Keratinocyte (primary cell): ENCODE measurements at places on chromosomes 5 and 9.

GRCh38 chr9:114988962-114989599, 58.7 kb upstream of the TNFSF8 start:
- DNase-seq = no peak

- peak; percentile 11 for DNase-seq
Measured at GRCh38 chr5:149172261-149172660, 31.0 kb downstream of the ABLIM3 start.

DNA sequence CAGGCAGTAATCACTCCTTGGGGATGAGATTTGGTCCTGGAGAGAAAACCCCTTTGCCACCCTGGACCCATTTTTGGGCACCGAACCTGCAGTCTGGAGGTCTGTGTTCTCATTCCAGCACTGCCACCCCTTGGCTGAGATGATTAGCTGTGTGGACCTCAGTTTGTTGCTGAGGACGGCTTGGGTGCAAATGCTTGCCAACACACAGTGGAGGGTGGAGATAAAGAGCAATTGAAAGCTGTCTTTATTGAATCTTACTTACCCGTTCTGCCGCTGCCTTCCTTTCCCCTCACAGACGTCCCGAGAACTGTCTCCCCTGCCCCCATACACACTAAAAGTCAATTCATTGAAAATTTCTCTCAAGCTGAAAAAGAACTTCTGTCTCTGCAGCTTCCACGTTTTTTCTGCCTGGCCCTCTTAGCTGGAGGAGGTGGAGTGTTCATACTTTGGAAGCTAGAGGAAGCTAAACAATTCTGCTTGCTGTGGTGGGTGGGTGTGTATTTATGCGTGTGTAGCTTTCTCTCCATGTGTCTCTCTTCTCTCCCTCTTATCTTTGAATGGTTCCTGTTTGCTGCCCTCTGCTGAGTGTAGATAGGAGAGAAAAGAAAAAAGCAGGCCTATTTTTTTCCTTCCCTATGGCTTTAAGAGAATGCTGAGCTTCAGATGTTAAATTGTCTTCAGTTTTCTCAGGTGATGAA, 6.6 kb downstream of the GALNT10 start:
- DNase-seq = no peak

- no peak for DNase-seq
Measured at GRCh38 chr9:87089929-87090328, 142.6 kb upstream of the GAS1 start.

GRCh38 chr9:7089406-7090193, 331.8 kb downstream of the KDM4C start:
- no peak for DNase-seq

DNA sequence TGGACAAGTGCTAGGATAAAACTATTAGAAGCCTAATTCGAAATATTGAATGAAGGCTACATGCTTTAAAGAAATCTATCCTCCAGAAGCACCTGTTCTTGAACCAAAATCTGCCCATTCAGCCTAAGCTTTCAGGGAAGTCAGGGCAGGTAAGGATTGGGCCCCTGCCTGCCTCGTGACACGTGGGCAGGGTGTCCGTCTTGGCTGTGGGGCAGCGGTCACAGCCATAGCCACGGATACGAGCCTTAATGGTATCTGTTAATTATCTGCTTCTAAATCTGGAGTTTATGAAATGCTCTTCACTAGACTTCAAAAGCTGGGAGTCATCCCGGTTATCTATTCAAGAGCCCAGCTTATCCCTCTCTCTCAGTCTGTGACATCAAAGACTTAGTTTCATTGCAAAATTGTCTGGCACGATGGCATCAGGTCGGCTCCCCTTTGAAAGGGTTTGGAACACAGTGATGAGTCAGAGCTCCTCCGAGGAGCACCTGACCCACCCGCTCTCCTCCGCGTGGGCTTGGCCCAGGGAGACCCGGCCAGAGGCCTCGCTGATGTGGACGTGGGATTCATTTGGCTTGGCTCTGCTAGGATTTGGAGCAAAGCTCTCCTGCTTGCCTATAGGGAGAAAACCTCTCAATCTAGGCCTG, 135.9 kb downstream of the MACROH2A1 start:
- DNase-seq = no peak

DNA sequence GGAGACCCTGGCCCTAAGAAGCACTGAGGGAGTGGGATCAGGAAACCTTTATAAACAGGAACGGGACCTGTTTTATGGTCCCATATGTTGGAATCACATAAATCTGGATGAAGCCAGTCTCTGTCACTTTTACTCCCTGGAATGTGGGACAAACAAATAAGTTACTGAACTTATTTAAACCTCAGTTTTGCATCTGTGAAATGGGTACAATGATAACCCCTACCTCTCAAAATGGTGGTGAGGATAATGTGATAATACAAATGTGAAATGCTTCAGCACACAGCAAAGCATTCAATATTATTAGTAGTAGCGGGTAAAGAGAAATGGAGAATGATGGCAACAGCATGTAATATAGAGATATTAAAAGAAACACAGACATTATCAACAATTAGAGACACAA, 298.9 kb downstream of the ZSWIM6 start:
- no peak for DNase-seq

- DNase-seq = no peak
Measured at GRCh38 chr9:20650750-20651299, 28.5 kb upstream of the MLLT3 start.

DNA sequence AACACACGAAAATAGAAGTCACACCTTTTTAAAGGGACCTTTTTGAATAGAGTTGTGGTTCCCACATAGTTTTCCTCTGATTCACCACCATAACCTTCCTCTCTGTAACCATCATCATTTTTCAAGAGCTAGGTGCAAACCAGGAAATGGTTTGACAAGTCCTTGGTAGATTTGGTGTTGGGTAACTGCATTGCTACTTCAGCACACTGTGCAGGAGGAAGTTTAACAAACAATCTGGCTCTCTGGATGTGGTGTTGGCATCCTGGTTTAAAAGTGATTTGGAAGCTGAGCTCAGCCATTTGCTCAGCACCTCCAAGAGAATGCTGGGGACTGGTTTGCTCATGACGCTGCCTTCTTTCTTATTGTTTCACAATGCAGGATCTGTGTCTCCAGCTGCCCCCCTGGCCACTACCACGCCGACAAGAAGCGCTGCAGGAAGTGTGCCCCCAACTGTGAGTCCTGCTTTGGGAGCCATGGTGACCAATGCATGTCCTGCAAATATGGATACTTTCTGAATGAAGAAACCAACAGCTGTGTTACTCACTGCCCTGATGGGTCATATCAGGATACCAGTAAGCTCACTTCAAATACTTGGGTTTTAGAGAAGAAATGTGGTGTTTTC, 213.1 kb downstream of the RFK start:
- peak; percentile 72 for DNase-seq

GRCh38 chr5:32627219-32627870, 42.0 kb downstream of the SUB1 start:
- DNase-seq = no peak

- no peak for DNase-seq
Measured at GRCh38 chr5:142287096-142287972, 37.5 kb downstream of the SPRY4 start.

- DNase-seq = no peak
Measured at GRCh38 chr9:93949694-93950449, 5.3 kb downstream of the BARX1 start.

DNA sequence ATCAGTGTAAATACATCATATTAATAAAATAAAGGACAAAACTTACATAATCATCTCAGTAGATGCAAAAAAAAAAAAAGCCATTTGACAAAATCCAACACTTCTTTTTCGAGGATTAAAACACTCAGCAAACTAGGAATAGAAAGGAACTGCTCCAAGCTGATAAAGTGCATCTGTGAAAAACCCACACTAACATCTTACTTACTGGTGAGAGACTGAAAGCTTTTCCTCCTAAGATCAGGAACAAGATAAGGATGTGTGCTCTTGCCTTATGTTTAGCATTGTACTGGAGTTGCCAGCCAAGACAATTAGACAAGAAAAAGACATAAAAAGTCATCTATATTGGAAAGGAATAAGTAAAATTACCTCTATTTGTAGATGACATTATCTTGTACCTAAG, 120.2 kb upstream of the SAP30L start:
- no peak for DNase-seq

- DNase-seq = no peak
Measured at GRCh38 chr5:169954786-169955185, 25.5 kb downstream of the INSYN2B start.

DNA sequence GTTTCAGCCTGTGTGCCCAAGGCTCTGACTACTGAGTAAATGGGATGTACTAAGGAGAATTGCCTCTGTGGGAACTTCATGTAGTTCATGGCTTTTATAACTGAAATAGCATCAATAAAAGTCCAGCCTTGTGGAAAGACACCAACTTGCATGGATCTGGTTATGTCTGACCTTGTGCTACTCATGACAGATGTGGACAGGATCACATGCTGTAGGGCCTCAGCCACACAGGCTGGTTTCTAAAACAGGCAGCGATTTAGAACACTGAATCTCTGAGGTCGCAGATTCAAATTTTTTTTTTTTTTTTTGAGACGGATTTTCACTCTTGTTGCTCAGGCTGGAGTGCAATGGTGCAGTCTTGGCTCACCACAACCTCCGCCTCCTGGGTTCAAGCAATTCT, 66.5 kb upstream of the SPIN1 start:
- no peak for DNase-seq

GRCh38 chr9:130186839-130187522, 14.8 kb downstream of the NCS1 start:
- DNase-seq = no peak

DNA sequence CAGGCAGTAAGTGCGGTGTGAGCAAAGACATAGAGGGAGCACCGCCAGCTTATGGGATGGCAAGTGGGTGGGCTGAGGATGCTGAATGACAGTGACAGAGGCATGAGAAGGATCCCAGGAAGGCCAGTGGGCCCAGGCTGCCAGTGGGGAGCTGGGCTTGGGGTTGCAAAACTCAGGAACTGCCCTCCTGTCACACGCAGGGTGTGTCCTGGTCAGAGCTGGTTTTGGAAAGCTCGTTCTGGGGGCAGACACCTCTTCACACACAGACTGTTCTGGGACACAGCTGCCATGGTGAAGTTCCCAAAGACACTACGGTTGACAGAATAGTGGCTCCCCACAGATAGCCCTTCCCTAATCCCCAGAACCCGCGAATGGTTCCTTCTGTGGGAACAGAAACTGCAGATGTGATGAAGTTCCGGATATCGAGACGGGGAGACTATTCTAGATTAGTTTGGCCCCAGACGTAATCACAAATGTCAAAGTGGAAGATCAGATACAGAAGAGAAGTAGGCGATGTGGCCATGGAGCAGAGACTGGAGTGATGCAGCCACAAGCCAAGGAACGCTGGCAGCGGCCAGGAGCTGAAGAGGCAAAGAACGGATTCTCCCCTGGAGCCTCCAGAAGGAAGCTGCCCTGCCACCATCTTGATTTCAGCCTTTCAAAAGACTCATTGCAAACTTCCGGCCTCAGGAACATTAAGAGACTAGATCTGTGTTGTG, 159.0 kb downstream of the COL23A1 start:
- DNase-seq = no peak

DNA sequence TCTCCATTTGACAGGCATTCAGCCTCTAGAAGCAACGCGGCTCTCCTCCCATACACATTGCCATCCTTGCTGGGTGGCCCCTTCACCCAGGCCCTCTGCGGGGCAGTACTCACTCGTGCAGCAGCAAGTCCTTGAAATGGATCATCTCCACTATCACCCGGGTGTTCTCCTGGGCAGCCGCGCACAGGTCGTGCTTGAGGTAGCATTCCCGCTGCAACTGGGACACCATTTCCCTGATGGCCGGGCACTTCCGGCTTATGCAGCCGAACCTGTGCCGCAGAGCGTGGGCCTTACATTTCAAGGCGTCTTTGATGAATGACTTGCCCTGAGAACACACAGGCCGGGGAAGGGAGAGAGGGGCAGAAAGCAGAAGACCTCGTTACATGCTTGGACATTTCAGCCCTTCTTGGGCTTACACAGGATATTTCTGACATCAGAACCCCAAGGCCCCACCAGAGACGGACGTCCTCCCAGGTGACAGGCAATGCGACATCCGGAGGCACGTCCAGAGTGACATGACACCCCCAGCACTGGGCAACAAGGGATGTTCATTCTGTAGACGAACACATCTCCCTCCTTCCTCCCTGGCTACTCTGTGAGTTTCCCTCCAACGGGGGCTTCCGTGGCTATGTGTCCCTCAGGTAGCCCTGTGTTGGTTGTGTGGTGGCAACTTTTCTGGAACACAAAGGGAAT, 5.0 kb downstream of the STC2 start:
- no peak for DNase-seq

DNA sequence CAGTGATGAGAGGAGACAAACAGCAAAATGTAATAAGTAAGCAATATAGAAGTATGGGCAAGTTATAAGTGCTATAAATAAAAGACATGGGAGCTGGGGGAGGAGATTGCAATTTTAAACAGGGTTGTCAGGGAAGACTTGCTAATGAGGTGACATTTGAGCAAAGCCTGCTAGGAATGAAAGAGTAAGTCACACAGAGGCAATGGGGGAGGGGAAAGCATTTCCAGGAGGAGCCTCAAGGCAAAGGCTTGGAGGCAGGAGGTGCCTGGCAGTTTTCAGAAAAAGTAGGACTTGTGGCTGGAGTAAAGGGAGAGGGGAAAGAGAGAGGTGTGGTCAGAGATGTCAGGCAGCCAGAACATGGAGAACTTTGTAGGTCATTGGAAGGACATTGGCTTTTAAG, 124.4 kb upstream of the NMUR2 start:
- no peak for DNase-seq

GRCh38 chr5:26601563-26601962, 436.8 kb downstream of the CDH9 start:
- DNase-seq = no peak

- no peak for DNase-seq
Measured at GRCh38 chr9:124717597-124717996, 53.5 kb downstream of the NR6A1 start.

GRCh38 chr9:74322661-74323314, 174.3 kb upstream of the RORB start:
- no peak for DNase-seq

DNA sequence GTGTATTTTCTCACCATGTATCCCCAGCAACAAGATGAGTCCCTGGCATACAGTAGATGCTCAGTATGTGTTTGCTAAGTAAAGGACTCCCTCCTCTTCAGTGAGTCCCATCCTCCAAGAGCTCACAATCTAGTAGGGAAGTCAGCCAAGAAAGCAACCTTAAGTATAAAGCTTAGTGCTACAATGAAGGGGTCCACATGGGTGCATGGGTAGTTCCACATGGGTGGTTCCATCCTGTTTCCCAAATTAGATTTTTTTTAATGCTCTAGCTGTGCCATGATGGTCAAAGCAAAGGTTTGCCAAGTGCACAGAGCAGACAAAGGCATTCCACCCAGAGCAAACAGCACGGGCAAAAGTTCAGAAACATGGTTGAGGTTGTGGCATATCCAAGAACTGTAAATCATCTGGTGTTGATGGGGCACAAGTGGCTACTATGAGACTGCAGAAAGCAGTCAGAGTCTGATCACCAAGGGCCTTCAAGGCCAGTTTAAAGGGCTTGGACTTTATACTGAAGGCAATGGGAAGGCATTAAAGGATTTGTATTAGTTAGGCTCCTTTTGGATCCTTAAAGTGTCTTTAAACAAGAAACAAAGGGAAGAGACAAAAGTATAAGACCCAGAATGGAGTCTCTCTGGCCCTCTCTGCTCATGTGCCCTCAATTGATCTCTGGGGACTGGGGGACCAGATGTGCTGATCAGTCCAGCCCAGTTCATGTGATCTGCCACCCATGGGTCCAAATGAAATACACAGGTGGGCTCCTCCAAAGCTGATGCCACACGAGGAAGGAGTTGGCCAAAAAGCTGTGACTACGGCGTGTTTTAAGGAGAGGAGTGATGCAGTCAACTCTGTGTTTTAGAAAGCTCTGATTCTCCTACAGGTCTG, 9.0 kb upstream of the CPLX2 start:
- DNase-seq = no peak
